Frontal cortex (tissue), 4 donors: ENCODE measurements at places on chromosomes 7 and 10.

DNA sequence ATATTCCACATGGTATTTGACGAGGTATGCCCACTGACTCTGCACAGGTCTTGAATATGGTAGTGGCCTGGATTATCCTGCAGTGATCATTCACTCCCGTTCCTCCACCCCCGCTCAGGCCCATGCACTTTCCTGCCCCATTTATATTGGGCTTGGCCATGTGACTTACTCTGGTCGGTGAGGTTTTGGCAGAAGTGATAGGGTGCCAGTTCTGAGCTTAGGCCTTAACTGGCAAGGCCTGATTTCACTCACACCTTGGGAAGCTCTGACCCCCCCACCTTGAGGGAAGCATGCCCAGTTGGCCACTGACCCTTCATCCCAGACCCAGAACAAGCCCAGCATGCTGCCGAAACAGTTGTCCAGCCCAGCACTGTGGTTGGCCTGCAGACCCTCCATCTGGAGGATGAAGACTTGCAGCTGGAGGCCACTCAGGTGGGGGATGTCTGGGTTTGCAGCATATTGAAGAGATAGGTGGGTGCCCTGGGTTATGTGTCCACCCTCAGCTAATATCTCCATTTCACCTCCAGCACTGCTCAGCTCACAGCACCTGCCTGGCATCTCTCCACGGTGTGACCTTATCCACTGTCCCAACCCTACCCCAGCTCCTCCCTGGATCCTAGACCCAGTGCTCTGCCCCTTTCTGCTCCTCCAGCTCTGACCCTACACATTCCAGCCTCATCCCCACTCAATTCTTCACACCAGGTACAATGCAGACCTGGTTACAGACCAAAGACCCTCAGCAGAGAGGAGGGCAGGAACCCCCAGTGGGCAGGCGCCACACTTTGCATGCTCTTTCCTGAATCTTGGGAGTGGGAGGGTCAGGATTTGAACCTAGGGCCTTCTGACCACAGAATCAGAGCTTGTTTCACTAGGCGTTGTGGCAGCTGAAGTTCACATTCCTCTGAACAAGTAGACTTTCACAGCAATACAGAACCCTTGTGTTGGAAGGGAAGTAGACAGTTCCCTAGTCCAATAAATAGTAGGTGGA is 138.1 kb upstream of the CHST15 start:
- no peak for DNase-seq

- no peak for DNase-seq
These were observed 131.4 kb upstream of the ZMIZ1 start for GRCh38 chr10:78937393-78937792.

- no peak for DNase-seq
These were observed 32.9 kb upstream of the BHLHA15 start for GRCh38 chr7:98178321-98178720.

DNA sequence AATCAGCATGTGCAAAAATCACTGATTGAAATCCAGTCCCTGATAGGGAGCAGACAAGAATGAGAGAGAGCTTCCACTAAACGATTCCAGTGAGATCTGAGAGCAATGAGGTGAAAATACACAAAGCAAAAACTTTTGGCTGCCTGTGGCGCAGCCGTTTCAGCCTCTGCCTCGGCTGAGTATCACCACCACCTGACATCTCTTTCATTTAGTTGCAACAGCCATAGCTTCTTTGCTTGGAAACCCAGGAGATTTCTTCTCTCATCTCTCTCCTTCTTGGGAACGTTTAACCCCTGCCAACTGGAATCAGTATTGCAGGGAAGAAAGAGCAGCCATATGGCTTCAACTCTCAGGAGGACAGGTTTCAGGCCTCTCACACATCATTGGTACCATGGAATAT is 237.3 kb upstream of the AGK start:
- DNase-seq = no peak

DNA sequence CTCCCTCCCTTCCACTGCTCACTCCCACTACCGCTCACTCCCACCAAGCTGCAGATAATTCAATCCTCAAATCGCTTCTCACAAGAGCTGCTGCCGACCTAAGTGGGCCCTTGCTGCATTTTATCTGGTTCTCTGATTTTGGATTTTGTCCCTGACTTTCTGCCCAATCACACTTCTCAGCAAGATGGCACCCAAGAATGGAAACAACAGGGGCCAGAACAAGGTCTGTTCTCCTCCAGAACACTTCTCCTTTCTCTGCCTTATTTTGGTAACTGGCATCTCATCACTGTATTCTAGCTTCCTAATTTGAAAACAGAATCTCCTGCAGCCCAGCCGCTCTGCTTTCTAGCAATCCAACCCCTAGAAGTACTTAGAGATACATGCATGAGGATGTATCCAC is 172.8 kb downstream of the GRID1 start:
- no peak for DNase-seq

GRCh38 chr10:20623546-20623945 is 273.6 kb downstream of the NEBL start:
- no peak for DNase-seq

DNA sequence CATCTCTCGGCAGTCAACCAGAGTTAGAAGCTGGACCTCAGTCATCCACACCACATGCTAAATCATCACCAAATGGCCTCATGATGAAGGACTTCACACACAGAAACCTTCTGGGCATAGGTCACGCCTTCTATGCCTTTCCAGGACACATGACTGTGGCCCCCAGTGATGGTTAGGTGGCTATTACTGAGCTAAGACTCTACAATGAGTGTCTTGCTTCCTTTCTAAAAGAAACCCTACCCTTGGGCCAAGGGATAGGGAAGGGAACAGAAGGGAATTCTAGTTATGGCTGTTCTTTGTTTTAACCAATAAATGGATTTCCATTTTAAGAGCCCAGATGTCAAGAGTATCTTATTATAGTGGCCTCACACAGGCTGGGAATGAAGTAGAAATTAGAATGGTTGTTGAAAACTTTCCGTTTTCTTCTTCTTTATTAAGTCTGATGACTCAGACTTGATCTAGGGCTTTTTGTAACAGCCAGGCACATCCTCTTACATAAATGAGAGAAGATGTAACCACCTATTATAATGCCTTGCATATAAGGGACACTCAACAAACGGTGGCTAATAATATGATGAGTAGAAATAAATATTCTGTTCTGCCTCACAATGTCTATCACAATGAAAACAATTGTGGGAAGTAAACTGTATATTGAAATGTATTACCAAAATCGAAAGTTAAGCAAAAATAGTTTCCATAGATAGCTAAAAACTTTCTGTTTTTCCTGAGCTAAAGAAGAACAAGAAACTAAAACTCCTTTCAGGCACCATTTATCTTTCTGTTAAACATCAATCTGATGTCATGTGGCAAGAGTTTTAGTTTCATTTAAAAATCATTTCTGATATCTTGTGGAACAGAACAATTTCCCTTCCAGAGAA is 62.5 kb upstream of the TOMM7 start:
- no peak for DNase-seq

GRCh38 chr10:99331207-99331803 is 2.1 kb downstream of the CNNM1 start:
- DNase-seq = no peak

DNA sequence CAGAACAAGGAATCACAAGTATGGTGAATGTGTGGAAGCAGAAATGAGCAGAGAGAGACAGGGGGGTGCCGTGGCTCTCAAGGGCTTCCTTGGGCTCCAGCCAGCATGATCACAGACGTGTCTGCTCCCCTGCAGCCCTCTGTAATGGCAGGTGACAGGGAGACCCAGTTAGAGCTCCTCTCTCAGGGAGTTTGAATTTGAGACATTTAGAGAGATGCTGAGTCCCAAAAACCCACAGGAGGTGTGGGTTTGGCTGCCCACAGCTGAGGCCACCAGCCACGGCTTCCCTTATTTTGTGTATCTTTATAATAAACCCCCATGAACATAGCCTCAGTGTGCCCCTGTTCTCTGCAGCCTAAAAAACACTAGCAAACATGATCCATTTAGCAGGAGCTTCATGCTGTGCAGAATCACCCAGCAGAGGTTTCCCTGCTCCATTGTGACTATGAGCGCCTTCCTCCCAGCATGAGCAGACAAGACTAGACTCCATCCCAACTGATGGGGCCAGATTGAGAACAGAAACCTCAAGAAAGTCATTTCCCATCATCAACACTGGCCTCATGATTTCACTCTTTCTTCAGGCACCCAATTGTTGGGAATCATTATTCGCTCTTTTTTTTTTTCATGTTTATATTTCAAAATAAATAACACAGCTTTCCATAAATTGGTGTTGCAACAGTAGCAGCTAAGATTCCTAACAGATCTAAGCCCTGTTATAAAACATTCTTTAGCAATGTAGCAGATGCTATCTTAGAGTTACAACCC is 13.4 kb downstream of the NOD1 start:
- no peak for DNase-seq

GRCh38 chr7:54080971-54081370 is 461.2 kb upstream of the VSTM2A start:
- DNase-seq = no peak

- peak; percentile 85 for DNase-seq
These were observed 155.5 kb upstream of the LYZL2 start for GRCh38 chr10:30784897-30785605.

- no peak for DNase-seq
These were observed 119.4 kb downstream of the ST7 start for GRCh38 chr7:117072620-117073118.

DNA sequence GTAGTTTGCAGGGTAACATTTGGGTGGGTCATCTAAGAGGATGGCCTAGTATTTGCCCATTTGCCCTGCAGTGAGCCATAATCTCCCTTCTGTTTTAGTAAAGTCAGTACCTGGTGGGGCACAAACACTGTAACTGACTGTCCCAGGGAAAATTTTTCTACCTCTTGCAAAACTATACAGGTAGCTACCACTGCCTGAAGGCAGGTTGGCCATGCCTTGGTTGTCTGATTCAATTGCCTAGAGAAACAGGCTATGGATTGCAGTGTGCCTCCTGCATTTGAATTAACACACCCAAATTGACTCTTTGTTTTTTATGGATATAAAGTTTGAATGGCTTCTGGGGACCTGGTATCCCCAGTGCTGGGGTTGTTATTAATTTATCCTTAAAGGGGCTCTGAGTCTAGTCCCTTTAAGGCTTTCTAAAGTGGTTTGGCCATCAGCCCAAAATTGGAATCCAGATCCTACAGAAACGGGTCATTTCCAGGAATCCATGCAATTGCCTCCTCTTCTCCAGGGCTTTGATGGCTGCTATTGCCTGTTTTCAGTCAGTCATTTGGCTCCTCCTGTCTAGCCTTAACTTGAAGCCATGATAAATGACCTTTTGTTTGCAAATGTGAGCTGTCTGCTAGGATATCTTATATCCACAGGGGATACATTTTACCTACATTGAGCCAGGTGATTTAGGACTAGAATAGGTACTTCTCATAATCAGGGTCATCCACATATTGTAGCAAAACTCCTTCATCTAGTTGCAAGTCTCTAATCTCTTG is 89.1 kb downstream of the STRA8 start:
- DNase-seq = no peak

GRCh38 chr7:26662646-26663045 is 201.7 kb downstream of the SKAP2 start:
- DNase-seq = no peak
